ENCODE measurements at places on chromosomes 3 and 15.

DNA sequence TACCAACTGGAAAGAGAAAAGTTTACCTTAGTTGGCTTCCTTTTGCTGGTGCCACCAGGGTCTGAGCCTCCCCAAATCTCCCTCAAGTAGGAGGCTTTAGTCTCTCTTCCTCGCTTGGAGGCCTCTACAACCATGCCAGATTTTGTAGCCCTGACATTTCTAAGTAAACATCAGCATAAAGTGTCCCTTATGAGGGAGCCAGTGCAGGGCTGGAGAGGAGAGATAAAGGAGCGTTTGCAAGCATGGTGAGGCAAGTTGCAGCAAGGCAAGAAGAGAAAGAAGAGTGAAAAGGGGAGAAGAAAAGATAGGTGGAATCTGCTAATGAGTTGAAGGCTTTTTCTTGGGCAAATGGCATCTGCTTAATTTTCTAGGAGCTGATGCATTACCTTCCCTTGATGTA lies 82.7 kb upstream of the FNDC3B start:
- no peak for DNase-seq

DNA sequence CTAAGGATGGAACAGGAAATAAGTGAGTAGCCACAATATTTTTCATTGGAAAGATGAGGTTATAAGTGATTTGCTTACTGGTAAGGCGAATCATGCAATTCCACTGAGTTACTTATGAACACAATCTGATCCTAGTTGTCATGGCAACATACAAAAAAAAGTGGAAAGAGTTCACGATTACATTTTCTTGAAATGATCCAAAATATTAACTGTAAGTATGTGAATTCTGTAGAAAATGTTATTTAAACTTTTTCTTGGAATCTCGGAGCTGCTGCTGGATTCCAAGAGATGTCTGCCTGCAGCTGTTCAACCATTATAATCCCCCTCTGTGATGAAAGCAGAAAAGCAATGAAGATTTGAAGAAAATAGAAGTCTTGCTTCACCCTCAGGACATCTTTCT lies 120.5 kb downstream of the KBTBD8 start:
- DNase-seq = no peak

GRCh38 chr3:140726066-140726465 lies 48.2 kb downstream of the TRIM42 start:
- DNase-seq = no peak

DNA sequence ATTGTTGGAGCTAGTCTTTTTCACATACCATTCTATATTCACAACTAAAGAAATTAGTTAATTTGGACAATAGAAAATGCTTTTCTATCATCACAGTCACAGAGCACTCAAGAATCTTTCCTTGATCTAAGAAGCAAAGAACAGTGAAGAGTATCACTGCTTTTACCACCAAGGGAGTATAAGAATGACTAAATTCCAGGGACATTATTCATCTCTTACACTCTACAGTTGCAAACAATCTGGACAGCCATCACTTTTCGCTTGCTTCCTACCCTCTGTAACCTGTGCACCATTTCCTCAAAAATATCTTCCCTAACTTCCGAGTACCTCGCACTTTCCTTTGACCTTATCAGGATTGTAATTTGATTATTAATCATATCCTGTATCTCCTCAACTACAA lies 359.5 kb upstream of the TMCO5A start:
- DNase-seq = no peak

- no peak for DNase-seq
These were observed 129.3 kb downstream of the SST start for GRCh38 chr3:187540847-187541246.

- no peak for DNase-seq
These were observed 38.7 kb upstream of the ZFAND6 start for GRCh38 chr15:80020731-80021130.

- no peak for DNase-seq
These were observed 78.1 kb downstream of the OXNAD1 start for GRCh38 chr3:16343101-16343500.

DNA sequence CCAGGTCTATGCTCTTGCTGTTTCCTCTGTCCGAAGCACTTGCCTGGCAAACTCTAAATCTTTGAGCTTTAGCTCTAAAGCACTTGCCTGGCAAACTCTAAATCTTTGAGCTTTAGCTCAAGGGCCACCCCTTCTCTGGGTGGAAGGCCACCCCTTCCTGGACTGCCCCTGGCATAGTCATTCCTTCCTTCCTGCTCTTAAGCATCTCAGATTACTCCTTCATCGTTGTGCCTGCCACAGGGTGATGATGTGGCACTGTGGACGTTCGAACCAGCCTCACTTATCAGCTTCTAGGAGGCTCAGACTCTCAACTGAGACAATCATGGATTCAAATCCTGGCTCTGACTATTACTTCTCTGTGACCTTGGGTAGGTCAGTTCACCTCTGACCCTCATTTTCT lies 10.5 kb upstream of the CRABP1 start:
- no peak for DNase-seq

DNA sequence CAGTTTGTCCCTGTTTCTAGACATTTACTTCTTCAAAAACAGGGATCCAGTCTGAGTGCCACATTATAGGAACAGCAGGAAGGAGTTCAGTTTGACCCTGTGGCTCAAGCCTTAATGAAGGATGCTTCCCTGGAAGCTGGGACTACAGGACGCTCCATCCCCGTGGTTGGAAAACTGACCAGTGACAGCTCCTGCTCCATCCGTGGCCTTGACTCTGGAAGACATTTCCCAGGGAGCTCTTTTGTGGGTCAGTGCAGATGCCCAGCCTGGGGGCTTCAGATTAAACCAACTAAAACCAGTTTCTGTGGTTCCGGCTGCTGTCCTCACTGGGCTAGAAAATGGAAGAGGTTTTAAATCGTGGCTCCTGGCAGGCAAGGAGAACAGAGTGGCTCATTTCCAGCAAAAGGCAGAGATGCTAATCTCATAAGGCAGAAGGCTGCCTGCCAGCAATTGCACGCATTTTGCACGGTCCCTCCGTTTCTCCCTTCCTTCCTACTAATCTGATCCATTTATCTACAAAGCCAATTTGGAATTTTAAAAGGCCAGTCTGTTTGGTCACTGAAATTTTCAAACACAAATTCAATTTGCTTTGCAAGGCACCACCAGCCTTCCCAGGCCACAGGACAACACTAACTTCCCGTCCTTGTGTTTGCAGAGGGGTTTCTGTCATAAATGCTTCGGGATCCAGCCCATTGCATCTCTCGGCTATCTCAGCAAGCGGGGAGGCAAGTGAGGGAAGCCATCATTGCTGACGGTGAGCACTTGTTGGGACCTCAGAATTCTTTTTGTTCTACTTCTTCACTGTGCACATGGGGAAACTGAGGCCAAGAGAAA lies 6.2 kb upstream of the SSUH2 start:
- no peak for DNase-seq

DNA sequence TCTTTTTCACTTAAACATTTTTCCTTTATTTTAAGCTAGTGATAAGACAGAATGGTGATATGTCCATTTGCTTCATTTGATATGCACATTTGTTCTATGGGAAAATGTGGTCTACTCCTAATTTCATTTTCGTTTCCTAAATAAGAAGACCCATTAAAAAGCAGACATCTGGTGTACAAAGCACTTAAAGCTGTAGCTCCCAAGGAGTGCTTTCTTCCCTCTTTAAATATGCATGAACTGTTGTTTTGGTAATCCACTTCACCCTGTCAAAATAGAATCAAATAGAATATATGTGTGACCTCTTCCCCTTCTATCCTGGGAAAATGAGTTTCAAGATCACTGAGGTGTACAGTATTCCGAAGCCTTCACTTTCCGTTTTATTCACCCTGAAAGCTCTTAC lies 182.8 kb downstream of the ROBO2 start:
- no peak for DNase-seq

DNA sequence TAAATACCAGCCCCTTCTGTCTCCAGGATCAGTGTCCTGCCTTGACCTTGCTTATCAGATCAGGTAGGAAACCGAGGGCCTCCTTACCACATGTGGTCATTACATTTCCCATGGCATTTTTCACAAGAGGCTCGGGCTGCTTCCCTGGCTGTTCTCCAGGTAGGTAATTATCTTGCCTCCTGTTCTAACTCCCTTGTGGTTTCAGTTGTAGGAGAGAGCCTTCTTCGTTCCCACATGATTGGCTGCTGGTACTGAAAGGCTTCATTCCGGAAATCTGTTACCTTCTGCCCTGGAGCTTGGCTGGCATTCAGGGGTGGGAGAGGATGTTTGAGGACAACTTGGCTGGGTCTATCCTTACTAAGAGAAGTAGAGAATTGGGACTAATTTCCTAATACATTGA lies 46.8 kb upstream of the RORA start:
- DNase-seq = peak; percentile 78

DNA sequence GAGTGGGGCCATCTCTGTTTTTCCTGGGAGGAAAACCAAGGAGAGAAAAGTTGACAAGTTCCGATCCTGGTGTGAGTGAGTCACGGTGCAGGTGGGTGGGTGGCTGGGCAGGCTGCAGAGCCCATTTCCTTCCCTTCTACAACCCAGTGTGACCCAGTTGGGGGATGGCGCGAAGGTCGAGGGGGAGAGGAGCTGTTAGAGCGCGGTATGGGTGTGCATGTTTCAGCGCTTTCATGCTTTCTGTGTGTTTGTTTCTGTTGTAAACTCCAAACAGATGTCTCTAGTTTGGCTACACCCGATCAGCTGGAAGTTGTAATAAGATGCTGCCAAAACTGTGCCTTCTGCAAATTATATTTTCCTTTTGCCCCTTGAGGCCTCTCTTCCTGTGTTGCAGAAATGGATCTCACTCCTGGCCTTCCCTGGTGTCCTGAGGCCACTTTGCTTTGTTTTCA lies 3.8 kb downstream of the FAM43A start:
- peak; percentile 73 for DNase-seq

- no peak for DNase-seq
These were observed 22.9 kb upstream of the KIF23 start for GRCh38 chr15:69391046-69391757.

- no peak for DNase-seq
These were observed 739 bp upstream of the AMOTL2 start for GRCh38 chr3:134374791-134375581.

GRCh38 chr3:133608388-133608787 lies 34.9 kb downstream of the CDV3 start:
- DNase-seq = no peak

DNA sequence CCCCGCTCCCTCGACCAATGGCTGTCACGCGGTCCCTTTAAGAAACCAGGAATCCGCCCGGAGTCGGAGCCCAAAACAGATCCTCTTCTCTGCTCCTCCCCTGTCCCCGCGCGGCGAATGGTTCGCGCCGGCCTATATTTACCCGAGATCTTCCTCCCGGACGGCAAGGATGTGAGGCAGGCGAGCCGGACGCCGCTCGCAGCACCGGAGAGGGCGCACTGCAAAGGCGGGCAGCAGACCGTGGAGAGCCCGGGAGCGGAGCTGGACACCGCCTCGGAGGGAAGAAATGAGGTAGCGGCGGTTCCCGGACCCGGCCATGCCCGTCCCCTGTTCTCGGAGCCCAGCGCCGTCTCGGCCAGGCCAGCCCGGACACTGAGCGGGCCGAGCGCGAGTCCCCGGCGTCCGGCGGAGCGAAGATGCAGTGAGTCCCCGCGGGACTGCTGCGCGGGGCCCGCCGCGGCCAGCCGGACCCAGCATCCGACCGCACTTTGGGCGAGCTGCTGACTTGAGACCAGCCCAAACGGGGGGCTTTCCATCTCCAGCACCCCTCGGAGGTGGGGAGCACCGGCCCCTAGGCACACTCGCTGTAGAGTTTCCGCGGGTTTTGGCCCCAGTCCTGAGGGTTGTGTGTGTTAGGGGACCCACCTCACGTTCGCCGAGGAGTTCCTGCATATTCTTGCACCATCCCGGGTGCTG lies at the start of gene FAM43A:
TSS of gene FAM43A (plus strand) at position 166 of the 696 bp plus-strand sequence. CDS start 944 bp downstream, outside the sequence.
- peak; percentile 35 for DNase-seq

- no peak for DNase-seq
These were observed 64.9 kb downstream of the ABHD5 start for GRCh38 chr3:43755516-43756200.

- DNase-seq = no peak
These were observed 179.2 kb downstream of the RORA start for GRCh38 chr15:61049934-61050333.

DNA sequence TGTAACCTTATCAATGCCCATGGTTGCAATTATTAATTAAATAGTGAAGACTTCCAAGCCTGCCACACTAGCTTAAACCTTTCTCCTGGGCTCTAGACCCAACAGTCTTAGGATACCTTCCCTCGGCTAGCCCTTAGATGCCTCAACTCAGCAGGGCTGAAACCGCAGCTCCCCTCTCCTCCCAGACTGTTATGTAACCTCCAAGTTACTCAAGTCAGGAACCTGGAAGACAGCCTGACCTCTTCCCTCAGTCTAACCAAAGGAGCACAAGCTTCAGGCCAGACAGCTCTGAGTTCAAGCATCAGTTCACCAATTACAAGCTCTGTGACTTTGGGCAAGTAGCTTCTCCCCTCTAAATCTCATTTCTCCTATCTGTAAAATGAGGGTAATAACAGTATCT lies 70.5 kb upstream of the HACD2 start:
- no peak for DNase-seq

GRCh38 chr15:60371175-60372051 lies 26.4 kb downstream of the ANXA2 start:
- peak; percentile 46 for DNase-seq

DNA sequence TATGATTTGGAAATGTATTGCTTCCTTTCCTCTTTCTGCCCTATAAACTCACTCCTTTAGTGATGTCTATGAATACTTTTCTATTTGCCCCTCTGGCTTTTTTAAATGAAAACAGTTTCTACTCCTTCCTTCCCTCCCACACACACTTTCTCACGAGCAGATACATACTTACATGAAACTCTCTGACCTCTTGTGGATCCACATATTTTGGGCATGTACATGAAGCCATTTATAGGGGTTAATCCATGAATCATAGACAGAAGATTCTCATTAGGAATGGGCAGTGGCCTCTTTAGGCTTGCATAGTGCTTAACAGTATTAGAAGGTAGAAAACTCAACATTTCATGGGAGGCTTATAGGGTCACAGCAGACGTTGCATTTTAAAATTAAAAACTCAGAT lies 24.8 kb downstream of the ANAPC13 start:
- no peak for DNase-seq

GRCh38 chr3:111856501-111856900 lies 2.6 kb upstream of the PHLDB2 start:
- no peak for DNase-seq

GRCh38 chr3:150763841-150764483 lies 993 bp upstream of the SIAH2 start:
- DNase-seq = no peak

- DNase-seq = no peak
These were observed 406.9 kb downstream of the ROBO2 start for GRCh38 chr3:77446761-77447160.
